NCI-H510A (cell line): ENCODE measurements at places on chromosomes 1 and 21.
A peak's percentile ranks its signal among the peaks of the same experiment; 100 is the strongest.

DNA sequence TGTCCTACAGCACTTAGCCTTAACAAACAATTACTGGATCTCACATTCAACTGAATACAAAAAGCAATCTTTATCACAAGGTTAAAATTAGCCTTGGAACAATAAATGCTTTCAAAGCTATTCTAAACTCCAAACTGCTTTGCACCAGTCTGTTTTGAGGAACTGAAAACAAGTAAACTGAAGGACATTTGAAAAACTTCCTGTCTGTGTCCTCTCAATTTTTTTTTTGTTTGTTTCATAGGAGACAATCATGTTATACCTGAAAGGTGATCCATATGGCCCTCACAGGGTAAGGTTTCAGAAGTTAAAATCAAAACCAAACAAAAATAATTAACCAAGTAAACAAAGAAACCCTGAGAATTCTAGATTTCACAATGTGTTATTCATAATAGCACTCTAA, 459.1 kb downstream of the DPYD start:
- no peak for DNase-seq

GRCh38 chr1:159930634-159931033, 5.3 kb upstream of the TAGLN2 start:
- DNase-seq: no peak

DNA sequence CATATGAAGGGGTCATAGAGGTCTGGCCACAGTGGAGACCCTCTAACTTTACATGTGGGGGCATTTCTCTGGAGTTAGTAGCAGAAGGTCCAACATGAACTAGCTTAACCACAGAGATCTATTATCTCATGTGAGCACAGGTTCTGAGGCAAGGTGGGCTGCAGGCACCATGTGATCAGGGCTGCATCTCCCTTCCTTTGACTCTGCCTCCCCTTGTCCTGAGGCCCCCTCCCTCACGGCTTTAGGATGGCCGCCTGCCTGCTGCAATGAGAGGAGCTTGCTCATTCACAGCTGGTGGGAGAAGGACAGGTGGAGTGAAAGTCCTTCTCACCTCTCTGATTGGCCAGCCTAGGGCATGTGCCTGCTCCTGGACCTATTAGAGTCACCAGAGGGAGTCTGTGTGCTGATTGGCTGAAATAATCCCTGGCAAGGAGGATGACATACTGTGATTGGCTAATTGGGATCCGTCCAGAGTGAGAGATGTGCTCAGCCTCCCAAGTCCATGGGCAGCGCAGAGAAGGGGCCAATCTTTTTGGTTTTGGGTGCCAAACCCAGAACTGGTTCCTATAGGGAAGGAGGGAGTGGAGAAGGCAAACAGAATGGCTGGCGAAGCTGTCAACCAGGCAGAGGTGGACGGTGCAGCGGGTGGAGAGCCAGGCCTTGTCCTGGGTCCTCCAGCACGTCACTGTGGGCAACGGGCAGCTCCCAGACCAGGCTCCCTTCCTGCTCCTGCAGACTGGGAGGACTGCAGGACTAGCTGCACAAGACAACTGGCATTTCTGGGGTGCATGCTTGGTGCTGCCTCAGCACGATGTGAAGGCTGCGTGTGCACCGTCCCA, 39.4 kb upstream of the C1orf174 start:
- no peak for DNase-seq

- no peak for DNase-seq
Observed at GRCh38 chr1:179295164-179295755, 1.7 kb downstream of the SOAT1 start.

- DNase-seq: no peak
Observed at GRCh38 chr1:186139701-186140100, 235.4 kb downstream of the TPR start.

DNA sequence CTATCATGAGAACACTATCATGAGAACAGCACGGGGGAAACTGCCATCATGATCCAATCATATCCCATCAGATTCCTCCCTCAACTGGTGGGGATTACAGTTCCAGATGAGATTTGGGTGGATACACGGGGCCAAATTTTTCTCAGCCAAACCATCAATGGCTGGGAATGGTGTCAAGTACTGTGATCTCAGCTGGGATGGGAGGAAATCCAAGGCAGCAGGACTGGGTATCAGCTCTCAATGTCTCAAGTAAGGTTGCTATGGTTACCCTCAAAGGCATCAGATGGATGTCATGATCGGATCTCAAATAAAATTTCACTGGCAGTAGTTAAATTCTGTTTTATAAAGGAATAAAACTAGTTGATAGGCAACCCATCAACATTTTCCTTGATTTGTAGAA, 399.0 kb downstream of the KCNT2 start:
- DNase-seq: no peak

GRCh38 chr1:84889437-84889836, 3.6 kb downstream of the LPAR3 start:
- no peak for DNase-seq

DNA sequence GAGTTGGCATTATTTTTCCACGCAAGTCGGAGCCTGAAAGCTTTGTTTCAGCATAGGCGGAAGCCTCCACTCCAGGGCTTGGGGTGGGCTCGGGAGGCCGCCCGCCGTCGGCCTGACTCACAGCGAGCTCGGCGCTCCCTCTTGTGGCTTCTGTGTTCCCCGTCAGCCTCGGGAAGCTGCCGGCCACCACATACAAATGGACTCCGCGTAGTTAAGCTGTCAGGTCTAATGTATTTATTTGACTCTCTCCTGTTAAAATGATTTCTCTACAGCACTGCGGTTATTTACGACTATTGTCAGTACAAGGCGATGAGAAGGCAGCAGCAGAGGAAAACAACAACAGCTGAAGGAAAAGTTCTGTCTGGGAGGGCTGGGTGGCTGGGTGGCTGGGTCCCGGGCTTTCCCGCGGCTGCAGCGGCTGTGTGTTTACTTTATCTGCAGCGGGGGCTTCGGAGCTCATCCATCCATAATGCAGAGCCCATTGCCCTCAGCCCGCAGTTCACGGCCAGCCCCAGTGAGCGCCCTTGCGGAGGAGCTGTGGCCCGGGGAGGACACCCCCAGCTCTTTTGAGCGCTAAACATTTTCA, 375.7 kb upstream of the CAMK1G start:
- peak; percentile 35 for DNase-seq

- DNase-seq: no peak
Observed at GRCh38 chr1:166069390-166069789, 97.4 kb downstream of the FAM78B start.

GRCh38 chr1:18630511-18631495, at the start of gene PAX7:
TSS of gene PAX7 (plus strand) at chr1:18630846. CDS start at chr1:18631604, 758 bp downstream.
- no peak for DNase-seq

- DNase-seq: no peak
Observed at GRCh38 chr1:236465959-236466303, 57.9 kb upstream of the LGALS8 start.

DNA sequence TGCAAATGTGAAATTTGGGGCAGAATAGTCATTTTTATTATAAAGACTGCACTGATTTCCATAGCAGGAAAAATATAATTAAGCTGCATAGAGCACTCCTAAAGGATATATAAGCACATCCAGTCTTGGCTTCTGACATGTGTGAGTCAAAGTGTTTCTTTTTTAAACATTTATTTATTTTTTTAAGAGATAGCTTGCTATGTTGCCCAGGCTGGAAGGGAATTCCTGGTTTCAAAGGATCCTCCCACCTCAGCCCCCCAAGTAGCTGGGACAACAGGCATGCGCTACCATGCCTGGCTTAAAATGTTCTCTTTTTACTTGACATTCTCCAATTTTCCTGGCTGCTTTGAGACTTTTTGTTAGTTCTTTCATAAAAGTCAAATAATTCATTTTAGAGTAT, 126.1 kb downstream of the HMCN1 start:
- DNase-seq: no peak

GRCh38 chr21:32477424-32477745, 64.9 kb downstream of the EVA1C start:
- DNase-seq: no peak

GRCh38 chr1:30864681-30865080, 43.9 kb downstream of the SDC3 start:
- no peak for DNase-seq

DNA sequence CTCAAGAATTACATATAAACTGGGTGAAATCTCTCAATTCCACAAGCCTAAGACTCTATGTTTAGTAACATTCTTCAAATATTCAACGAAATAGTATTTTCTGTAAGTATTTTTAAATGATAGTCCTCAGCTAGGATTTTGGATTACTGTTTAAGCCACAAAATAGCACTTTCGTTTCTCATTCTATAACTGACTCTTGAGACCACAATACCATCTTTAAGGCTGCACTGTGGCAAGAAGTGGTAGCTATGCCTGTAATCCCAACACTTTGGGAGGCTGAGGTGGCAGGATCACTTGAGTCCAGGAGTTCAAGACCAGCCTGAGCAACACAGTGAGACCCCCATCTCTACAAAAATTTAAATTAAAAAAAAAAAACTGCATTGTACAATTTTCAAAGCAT, 126.7 kb downstream of the CDC42BPA start:
- DNase-seq: no peak

DNA sequence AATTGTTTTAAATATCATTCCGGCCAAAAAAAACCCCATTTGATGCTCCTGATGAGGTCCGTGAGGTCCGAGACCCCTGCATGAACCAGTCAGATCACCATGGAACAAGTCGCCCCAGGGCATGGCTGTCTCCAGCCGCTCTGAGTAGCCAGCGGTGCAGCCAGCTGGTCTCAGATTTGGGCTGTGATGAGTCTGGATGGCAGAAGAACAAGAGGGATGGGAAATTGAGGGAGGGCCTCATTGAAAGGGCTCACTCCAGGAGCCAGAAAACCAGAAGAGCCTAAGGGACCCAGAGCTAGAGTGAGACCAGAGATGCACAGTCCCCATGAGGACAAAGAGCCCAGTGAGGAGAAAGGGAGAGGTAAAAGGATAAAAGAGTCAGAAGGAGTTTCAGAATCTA, 174.0 kb downstream of the TOMM20 start:
- DNase-seq: no peak

- no peak for DNase-seq
Observed at GRCh38 chr1:89974696-89975470, 20.0 kb upstream of the ZNF326 start.

DNA sequence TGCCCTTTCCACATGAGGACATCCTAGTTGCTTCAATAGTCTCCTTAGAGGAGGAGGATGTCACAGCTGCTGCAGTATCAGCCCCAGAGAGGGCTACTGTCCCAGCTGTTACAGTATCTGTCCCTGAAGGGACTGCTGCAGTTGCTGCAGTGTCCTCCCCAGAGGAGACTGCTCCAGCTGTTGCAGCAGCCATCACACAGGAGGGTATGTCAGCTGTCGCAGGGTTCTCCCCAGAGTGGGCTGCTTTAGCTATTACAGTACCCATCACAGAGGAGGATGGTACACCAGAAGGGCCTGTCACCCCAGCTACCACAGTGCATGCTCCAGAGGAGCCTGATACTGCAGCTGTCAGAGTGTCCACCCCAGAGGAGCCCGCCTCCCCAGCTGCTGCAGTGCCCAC, 78.5 kb upstream of the BMP8A start:
- no peak for DNase-seq

- no peak for DNase-seq
Observed at GRCh38 chr1:41754540-41754939, 164.2 kb downstream of the HIVEP3 start.

DNA sequence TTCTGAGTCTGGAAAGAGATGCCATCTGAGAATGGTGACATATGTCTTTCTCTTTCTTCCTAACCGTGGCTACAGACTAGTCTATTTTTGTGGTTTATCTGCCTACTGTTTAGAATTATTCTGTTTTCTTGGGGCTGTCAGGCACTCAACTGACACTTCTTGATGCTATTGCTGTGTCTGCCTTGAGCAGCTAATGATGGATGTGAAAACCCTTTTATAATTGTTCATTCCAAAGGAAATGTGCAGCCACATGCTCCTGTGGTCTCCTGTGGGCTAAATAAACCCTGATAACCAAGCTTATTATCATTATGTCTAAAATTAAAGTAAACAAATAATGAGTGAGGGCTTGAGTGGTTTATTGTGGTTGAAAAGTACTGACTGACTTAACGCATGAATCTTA, 52.7 kb upstream of the CXADR start:
- DNase-seq: no peak

DNA sequence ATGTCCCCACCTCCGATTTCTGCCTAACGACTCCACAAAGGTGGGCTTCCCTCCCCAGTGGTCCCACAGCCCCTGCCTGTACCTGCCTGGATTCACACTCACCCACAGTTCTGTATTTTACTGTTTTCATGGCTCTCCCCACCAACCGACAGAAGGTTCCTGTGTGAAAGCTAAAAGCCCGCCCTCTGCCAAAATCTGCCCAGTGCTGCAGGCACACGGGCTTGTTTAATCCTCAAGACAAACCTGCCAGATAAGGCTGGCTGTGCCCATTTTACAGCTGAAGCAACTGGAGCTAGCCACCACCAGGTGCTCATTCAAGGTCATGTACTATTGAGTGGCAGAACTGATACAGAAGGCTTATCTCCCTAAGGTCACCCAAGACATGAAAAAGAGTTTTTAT, 114.5 kb downstream of the HIVEP3 start:
- DNase-seq: no peak

- DNase-seq: no peak
Observed at GRCh38 chr1:214583824-214584554, 19.0 kb upstream of the CENPF start.

GRCh38 chr1:56968878-56969495, 3.2 kb upstream of the C8B start:
- no peak for DNase-seq

DNA sequence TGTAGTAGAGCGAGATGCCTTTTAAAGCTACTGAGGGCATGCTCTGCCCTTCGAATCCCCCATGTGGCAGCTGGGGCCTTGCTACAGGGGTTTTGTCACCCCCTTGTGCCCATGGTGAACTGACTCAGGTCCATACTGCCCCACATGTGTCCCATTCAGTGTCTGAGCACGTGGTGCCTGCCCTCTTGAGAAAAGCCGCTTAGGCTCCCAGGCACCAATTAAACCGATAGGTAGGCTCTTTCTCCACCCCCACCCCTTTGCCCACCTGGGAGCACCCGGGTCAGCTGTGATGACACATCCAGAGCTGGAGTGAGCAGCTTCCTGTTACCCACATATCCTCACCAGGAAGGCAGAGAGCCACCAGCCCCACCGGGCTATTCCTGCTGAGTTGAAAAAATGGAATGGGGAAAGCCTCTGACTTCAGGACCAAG, 30.5 kb downstream of the TMCC2 start:
- DNase-seq: peak; percentile 23

GRCh38 chr1:24348196-24348595, 29.0 kb downstream of the GRHL3 start:
- no peak for DNase-seq

GRCh38 chr1:30600258-30600657, 123.1 kb downstream of the MATN1 start:
- no peak for DNase-seq

- no peak for DNase-seq
Observed at GRCh38 chr1:54408147-54409066, 2.2 kb upstream of the SSBP3 start.

GRCh38 chr1:43460988-43461693, 7.4 kb upstream of the HYI start:
- DNase-seq: no peak
